ENCODE measurements at places on chromosomes 2 and 18.

- no peaks in the 10 kb centered on the region for H3K4me1 ChIP-seq
- no peaks in the 10 kb centered on the region for H3K27me3 ChIP-seq
- DNase-seq: no peak
- H3K27ac ChIP-seq: no peak overlapping the region
These were observed 29.5 kb upstream of the DPP4 start for GRCh38 chr2:162103443-162104009.

GRCh38 chr2:222882484-222882928 is 21.7 kb downstream of the ACSL3 start:
- no peaks in the 10 kb centered on the region for H3K36me3 ChIP-seq
- no peak overlapping the region for H3K4me3 ChIP-seq
- H3K27ac ChIP-seq: no peak overlapping the region

DNA sequence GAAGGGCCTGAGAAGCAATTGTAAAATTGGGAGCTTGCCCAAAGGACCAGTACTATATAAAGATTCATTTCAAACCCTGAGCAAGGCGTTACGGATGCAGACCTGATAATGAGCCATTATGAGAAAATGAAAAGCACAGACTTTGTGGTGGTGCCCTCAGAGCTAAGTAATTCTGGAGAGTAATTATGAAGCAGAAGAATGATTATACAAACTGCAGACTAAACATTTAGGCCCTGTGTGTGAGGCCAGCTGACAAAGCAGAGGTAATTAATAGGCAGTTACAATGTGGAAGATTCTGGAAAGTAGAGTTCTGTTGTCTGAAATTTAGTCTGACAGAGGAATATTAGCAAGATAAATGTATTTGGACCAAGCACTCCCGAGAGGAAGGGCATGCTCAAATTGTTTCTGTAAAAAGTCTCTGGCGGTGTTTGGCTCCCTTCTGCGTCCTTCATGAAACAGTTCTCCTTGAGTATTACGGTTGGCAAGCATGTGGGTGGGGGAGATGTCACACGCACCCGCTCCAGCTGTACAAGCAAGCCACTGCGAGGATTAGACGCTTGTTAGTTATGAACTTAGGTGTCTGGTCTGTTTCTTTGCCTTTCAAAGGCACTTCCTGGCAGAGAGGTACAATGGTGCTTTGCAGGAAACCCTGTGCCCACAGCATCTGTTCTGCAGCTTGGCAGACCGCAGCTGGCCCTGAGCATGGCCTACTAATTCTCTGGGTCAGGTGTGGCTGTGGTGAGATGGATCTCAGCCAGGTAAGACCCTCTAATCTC is 45.5 kb downstream of the CDC42EP3 start:
- H3K4me3 ChIP-seq: no peak overlapping the region
- no peaks in the 10 kb centered on the region for H3K36me3 ChIP-seq
- DNase-seq: no peak
- no peaks in the 10 kb centered on the region for H3K4me1 ChIP-seq

- H3K4me1 ChIP-seq: no peaks in the 10 kb centered on the region
- no peak for DNase-seq
- H3K27ac ChIP-seq: no peak overlapping the region
- no peaks in the 10 kb centered on the region for H3K36me3 ChIP-seq
- H3K27me3 ChIP-seq: no peaks in the 10 kb centered on the region
- H3K4me3 ChIP-seq: no peak overlapping the region
These were observed 418.8 kb upstream of the SPHKAP start for GRCh38 chr2:228600265-228600664.

- no peak overlapping the region for H3K27ac ChIP-seq
- H3K4me1 ChIP-seq: no peaks in the 10 kb centered on the region
- no peaks in the 10 kb centered on the region for H3K27me3 ChIP-seq
These were observed 62.4 kb downstream of the PLB1 start for GRCh38 chr2:28558158-28558820.
